Stimulated activated CD4-positive, alpha-beta T cell treated with anti-CD3 and anti-CD28 coated beads, Interleukin-2, amount 100 ng/mL, for 48 hours (primary cell): ENCODE measurements at places on chromosomes 1 and 21.

DNA sequence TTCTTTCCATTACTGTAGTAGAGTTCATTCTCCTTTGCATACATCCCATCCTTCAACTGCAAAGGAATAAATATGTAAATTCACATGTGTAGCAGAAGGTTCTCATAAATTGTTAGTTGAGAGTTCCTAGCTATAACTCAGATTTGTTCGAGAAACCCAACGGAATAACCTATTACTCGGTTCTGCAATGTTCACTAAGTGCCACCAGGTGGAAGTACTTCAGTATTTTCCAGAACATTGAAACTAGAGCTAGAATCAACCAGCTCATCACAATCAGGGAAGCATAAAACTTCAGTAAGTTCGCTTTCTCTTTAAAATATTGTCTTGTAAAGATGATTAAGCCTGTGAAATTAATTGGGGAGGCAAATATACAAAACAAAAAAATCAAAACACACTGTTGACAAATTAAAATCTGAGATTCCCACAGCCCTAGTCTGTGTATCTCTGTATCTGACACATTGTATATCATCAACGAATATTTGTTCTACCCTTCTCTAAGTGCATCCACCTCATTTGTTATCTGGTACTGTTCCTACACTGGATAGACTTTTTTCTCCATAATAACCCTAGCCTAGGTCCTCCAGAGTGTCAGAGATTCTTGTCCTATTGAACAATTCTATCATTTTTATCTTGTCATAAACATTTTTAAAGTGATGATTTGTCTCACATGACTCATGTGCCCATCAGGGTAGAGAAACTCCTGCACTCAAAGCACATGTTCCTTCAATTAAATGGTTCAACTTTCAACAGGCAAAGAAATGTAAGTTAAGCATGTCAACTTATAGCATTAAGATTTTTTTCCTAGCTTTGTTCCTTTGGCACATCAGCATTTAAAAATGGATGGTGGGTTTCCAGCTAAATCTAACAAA lies 31.9 kb downstream of the MROH9 start:
- no peak for DNase-seq

DNA sequence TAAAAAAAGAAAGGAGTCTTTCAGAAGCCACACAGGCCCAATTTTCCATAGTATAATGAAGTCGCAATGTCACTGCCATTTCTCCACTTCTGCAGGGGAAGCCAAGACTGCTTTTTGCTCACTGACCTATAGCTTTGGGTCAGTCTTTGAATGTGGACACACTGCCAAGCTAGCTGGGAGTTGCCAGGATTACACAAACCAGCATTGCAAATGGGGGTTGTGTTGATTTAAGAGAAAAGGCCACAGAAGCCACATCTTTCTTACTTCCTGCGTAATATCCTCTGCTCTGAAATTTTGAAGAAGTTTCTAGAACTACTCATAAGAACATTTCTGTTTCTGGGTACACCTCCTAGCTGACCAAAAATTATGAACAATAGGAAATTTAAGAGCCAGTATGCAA lies 45.8 kb upstream of the SAMSN1 start:
- DNase-seq: no peak

DNA sequence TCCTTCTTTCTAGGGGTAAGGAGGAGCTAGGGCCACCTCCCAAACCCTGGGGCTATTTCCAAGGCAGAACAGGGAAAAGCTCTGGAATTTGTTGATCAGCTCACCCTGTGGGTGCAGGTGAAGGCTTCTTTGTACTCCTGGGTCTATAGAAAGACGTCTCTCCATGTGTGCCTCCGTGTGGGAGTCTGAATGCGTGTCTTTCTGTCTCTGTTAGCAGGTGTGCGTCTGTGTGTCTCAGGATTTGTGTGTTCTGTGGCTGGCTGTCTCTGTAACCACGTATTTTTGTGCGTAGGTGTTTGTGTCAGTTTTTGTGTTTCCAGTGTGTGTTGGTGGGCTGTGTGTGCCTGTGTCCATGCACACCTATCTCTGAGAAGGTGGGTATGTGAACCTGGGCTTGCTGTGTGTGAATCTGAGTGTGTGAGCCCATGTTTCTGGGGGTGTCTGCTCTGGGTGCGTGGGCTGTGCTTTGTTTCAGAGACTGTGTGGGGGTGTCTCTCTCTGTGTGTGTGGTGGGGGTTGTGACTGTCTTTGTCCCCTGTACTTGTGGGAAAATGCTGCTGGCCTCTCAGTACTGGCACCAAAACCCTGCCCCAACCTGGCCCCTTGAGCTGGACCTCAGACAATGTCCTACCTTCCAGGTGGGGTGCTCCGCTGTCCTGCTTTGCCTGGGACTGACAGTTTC lies 12.7 kb upstream of the ETV3L start:
- DNase-seq: no peak

GRCh38 chr1:2555634-2556276 lies 416 bp upstream of the TNFRSF14 start:
- peak; percentile 63 for DNase-seq

DNA sequence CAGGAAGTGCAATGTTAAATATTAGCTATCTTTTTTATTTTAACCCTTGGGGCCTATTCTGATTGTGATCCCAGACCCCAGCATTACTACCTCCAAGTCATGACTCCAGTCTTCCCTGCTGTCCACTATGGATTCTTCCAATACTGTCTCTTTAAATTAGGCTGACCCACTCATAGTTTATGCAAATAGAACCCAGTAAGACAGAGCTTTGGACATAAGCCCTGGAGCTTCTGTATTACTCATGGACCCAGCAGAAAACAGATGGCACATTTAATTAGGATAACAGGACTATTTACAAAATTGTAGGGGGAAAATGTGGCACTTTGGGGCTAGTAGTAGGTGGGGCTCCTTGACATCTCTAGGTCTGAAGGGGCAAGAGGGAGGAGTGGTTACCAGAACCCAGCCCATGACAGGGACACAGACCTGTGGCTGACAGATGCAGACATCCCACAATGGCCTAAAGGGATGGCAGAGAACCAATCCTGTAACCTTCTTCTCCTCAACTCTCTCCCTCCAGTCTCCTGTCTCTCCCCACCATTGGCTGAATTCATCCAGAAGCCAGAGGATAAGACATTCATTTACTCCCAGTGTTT lies 233.5 kb downstream of the OMA1 start:
- no peak for DNase-seq

DNA sequence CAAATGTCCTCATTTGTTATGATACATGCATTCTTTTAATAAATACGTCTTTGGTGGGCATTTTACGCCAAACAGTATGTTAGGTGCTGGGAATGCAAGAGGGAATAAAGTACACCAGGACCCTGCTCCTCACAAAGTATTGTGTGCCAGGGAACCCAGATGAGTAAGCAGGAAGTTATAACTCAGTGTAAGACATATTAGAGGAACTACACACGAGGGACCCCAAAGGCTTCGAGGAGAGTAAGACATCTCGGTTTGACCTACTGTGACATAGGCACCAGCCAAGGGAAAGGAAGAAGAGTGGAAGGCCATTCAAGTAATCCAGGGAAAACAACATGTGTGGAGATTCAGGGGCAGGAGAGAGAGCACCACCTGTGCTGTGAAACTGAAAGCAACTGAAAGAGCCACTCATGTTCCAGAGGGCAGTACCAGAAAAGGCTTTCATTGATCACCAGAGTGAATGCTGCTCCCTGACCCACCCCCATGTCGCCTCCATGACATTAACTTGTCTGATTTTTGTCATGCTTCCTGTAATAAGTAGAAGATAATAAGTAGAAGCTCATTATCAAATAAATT lies 542.5 kb upstream of the PKN2 start:
- DNase-seq: no peak

DNA sequence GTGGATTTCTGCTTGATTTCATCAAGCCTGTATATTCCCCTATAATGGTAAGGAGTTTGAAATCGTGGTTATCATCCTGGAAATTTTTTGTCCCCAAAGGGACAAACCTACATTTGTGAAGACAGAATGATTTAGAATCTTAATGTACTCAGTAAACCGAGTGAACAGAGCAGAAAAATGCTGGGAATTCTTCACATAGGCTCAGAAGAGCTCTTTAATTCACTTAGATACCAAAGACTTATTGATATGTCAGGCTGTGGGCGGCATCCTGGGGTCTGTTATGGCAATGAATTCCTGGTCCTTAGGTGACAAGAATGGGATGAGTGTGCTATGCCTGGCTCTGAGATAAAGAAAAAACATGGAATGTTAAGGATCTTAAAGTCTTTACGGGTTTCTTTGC lies 74.9 kb downstream of the ROR1 start:
- no peak for DNase-seq

- no peak for DNase-seq
Measured at GRCh38 chr1:106937104-106937503, 119.4 kb upstream of the PRMT6 start.

- no peak for DNase-seq
Measured at GRCh38 chr1:18486195-18486594, 5.5 kb downstream of the KLHDC7A start.

GRCh38 chr1:240808381-240808780 lies 196.4 kb upstream of the GREM2 start:
- no peak for DNase-seq

DNA sequence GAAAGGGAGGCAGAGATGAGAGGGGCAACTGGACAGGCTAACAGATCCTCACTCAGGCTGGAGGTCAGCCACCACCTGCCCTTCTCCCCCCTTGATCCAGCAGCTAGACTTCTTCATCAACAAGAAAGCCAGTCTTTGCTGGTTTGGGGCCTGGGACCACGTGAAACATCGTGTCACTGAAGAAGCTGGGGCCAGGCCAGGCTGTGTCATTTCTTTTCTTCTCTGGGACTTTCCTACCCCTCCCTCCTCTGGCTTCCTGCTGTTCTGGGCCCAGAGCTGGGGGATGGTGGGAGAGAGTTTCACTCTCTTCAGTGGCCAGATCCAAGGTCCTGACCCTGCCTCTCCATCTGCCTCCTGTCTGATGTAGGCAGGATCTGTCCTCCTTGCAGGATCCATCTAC lies 18.1 kb upstream of the SLC26A9 start:
- DNase-seq: no peak

GRCh38 chr1:200780545-200781369 lies 42.1 kb downstream of the CAMSAP2 start:
- DNase-seq: no peak

- DNase-seq: no peak
Measured at GRCh38 chr1:25481625-25482024, 50.9 kb downstream of the MACO1 start.

- DNase-seq: no peak
Measured at GRCh38 chr1:94709891-94710581, 110.1 kb upstream of the SLC44A3 start.

DNA sequence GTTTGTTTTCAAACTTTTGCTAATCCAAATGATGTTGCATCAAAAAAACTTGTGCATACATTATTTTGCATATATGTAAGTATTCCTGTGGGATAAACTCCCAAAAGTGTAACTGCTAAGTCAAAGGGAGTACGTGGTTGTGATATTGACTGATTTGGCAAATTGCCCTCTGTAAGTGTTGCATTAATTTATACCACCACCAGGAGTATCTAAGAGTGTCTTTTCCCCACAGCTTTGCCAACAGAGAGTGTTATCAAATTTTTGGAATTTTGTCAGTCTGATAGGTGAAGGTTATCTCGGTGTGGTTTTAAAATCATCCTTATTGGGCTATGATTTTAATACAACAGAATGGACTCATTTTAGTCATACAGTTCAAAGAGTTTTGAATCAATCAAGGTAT lies 30.1 kb upstream of the PARP1 start:
- DNase-seq: no peak

DNA sequence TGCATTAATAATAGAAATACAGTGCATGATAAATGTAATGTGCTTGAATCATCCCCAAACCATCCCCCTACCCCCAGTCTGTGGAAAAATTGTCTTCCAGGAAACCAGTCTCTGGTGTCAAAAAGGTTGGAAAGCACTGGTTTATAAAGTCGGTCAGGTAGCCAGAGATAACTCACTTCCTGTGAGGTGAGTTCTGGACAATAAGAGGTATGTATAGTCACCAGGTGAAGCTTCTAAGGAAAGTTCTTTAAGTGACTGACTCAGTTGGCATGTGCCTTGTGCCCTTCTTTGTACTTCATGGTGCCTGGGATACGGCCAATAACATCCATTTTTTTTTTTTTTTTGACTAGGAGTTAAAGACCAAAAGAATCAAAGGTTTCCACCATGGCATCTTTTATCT lies 103.7 kb downstream of the GPATCH2 start:
- no peak for DNase-seq

DNA sequence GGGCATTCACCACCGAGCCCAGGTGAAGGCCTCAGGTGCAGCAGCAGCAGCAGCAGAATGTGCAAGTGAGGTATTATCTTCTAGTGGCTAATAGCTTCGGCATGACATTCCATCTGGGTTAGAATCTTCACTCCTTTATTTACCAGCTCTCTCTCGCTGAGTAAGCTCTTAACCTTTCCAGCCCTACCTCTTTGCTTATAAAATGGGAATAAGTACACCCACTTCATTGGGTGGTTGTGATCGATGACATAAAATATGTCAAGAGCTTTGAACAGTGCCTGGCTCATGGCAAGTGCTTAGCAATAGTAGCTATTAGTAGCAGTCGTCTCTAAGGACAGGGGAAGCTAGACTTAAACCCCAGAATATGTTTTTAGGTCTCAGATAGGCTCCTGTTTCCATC lies 149.5 kb downstream of the NOS1AP start:
- DNase-seq: no peak

DNA sequence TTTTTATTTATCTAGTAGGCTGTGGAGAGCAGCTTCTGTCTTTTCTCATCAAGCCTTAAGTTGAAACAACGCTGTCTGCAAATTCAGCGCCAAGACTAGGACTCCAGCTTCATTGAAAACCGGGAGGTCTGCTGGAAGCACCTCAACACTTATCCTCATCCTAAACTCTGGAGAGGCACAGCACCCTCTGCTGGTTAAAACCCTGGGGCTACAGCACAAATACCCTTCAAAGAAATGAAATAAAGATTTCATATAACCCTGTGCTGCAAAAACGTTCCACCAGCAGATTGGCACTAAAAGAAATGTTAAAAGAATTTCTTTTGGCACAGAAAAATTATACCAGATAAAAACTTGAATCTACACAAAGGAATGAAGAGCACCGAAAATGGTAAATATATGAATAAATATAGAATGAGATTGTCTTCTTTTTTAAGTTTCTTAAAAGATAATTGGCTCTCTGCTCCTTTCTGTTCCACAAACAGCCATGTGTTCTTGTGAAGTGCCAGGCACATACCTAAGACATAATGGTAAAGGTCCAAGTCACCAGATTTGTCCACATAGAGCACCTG lies 227.7 kb upstream of the SAMSN1 start:
- DNase-seq: peak; percentile 58

DNA sequence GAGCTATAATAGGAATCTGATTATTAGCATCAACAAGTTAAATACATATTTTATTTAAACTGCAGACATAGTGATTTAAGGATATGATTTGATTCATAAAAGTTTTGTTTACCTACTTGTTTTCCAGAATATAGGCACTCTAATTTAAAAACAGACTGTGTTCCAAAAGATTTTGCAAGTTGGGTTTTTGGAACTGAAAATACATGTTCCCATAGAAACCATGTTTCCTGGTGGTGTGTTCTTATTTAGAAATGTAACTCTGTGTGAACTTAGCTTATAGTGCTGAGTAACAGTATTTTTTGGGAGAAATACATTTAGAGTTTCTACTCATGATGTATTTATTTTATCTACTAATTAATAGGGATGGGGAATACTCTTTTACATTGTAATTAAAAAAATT lies 21.8 kb downstream of the USP25 start:
- no peak for DNase-seq

GRCh38 chr1:152505083-152505482 lies 5.5 kb upstream of the LCE5A start:
- DNase-seq: no peak
